ENCODE measurements at places on chromosomes 1 and 21. TPM values are rescaled to one million over a fixed set of nuclear protein-coding genes. Genes with fewer than 3 reads are reported as not detected.

GRCh38 chr1:41907446-41907845 is 11.3 kb downstream of the HIVEP3 start:
- no peak for DNase-seq

CFHR2 gene
- total RNA-seq = not detected

STPG1 gene
- total RNA-seq = 11.9 TPM

DNA sequence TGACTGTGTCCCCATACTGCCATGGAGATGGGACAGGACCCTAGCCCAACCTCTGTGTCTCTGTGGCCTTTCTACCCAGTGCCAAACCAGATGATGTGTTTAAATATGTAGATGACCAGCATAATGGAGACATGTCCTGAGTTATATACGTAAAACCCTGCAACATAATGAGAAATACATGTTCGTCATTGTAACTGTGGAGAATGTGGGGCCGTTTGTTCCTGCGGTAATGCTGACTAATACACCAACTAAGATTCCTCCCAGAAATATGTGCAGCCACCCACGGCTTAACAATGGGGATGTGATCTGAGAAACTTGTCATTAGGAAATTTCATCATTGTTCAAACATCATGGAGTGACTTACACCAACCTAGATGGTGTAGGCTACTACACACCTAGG is 71.7 kb upstream of the SIM2 start:
- no peak for DNase-seq

GRCh38 chr21:25997788-25998611 is 172.6 kb downstream of the APP start:
- no peak for DNase-seq

MYOG gene
- total RNA-seq = not detected

DNA sequence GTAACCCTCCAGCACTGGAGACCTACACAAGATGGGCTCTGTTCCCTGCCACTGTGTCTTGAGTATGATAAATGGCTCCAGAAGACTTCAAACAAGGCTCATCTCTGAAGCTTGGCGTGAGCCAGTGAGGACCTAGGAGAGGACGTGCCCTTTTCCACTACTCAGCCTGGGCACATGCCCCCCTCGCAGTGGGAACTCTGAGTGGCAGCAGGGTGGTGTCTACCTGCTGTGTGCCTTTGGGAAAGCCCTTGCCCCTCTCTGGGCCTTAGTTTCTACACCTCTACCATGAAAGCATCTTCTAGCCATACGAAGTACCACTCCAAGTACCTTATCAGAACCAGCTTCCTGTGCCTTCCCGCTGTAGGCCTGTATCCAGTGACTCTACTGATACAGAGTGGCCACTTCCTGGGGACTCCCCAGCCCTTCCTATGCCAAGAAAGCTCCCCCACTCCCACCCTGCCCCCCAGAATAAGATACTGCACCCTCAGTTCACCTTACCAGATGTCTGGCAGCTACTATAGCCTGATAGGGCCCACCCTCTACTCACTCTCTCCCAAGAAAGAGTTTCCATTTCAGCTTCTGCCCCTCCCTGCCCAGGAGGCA is 3.1 kb upstream of the MOB3C start:
- no peak for DNase-seq

GRCh38 chr1:110069404-110070281 is 829 bp downstream of the ALX3 start:
- DNase-seq = peak; percentile 27

AK5 gene
- total RNA-seq = 9.9 TPM

- DNase-seq = peak; percentile 25
Observed at GRCh38 chr1:54768093-54768492, 3.8 kb upstream of the PARS2 start.

GRCh38 chr1:236854605-236854983 is 59.5 kb downstream of the MTR start:
- no peak for DNase-seq

Data from activated CD4-positive, alpha-beta T cell treated with anti-CD3 and anti-CD28 coated beads for 36 hours (primary cell).